Suprapubic skin (tissue), 4 donors: ENCODE measurements at places on chromosomes 1 and 21. TPM values are rescaled to one million over a fixed set of nuclear protein-coding genes. Genes with fewer than 3 reads are reported as not detected.

DNA sequence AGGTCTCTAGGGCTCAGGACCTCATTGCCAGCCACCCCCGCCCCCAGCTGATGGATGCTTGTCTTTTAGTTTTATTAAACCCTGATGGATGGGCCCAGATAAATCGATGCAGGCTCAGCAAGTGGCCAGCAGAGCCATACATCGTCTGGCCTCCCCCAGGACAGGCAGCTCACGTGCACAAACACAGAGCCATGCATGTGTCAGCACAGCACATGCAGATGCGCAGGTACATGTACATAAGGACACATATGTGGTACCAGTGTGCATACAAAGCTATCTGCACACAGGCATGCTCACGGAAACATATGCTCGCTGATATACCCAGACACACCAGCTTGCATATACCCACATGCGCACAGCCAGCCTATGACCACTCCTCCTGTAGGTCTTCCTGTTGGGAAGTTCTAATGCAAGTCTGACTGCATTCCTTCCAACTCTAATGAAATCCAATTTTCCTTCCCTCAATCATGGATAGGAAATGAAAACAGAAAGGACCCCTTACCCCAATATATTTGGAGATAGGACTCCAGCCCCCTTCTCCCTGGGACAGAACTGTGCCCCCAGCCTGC is 897 bp downstream of the COL16A1 start:
- peak overlapping the region; percentile 58 for H3K4me3 ChIP-seq
- H3K27ac ChIP-seq, result peak overlapping the region; percentile 78
- peaks cover 82% of the 10 kb centered on the region for H3K4me1 ChIP-seq
- peaks cover 6% of the 10 kb centered on the region for H3K27me3 ChIP-seq
- H3K36me3 ChIP-seq, result peaks cover 7% of the 10 kb centered on the region

DNA sequence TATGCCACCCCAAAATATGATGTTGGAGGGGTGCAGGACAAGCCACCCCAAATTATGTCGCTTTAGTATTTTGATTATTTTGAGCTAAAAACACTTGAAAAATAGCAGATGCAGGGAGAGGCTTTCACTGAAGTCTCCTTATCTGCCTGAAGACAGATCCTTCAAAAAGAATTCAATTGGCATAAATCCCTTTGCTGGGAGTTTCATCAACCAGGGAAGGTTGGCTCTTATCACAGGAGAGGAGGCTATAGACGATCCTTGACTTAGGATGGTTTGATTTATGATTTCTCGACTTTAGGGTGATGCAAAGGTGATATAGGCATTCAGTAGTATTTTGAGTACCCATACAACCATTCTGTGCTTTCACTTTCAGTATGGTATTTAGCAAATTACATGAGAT is 97.8 kb upstream of the CAMK1G start:
- DNase-seq, result no peak
- H3K36me3 ChIP-seq, result no peaks in the 10 kb centered on the region
- no peaks in the 10 kb centered on the region for H3K27me3 ChIP-seq
- H3K27ac ChIP-seq, result no peak overlapping the region
- peaks cover 7% of the 10 kb centered on the region for H3K4me1 ChIP-seq

GRCh38 chr1:23638188-23638619 is 53.4 kb upstream of the RPL11 start:
- H3K36me3 ChIP-seq, result no peaks in the 10 kb centered on the region
- no peak overlapping the region for H3K4me3 ChIP-seq
- no peaks in the 10 kb centered on the region for H3K27me3 ChIP-seq
- peak overlapping the region; percentile 47 for H3K27ac ChIP-seq

GRCh38 chr1:79353224-79353623 is 346.7 kb upstream of the ADGRL4 start:
- H3K4me3 ChIP-seq, result no peak overlapping the region
- H3K36me3 ChIP-seq, result no peaks in the 10 kb centered on the region
- H3K27me3 ChIP-seq, result no peaks in the 10 kb centered on the region
- H3K4me1 ChIP-seq, result no peaks in the 10 kb centered on the region

DNA sequence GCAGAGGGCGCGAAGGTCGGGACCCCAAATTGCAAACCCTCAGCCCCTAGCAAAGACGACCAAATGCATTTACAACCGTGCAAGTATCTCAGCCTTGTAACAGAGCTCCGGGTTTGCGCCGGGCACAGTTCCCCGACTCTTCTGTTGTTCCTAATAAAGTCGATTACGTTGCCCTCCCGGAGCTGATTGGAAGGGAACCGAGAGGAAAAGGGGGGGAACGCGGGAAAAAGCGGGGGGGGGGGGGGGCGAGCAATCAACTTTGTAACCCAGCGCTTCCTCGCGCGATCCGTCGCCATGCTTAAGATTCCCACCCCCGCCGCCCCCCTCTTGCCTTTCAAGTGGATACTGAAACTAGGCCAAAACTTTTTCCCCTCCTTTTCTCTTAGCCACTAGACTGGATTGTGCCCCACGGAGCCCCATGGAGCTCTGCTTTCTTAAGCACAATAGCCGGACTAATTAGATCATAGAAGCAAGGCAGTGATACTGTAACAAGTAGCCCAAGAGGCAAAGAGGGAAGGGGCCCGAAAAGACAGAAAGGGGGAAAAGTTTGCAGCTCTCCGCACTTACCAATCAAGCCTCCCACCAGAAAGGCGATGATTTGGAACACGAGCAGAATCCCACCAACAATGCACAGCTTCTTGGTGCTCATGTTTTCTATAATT is 565 bp downstream of the WLS start:
- H3K4me1 ChIP-seq, result peaks cover 42% of the 10 kb centered on the region
- peak; percentile 82 for DNase-seq
- H3K27me3 ChIP-seq, result no peaks in the 10 kb centered on the region

GRCh38 chr1:30807318-30808066 is 49.9 kb upstream of the LAPTM5 start:
- H3K4me3 ChIP-seq, result no peak overlapping the region
- no peaks in the 10 kb centered on the region for H3K36me3 ChIP-seq

- DNase-seq, result no peak
- H3K4me1 ChIP-seq, result no peaks in the 10 kb centered on the region
- H3K4me3 ChIP-seq, result no peak overlapping the region
- H3K27me3 ChIP-seq, result no peaks in the 10 kb centered on the region
- no peak overlapping the region for H3K27ac ChIP-seq
Observed at GRCh38 chr1:109649491-109649914, 6.4 kb upstream of the GSTM4 start.

GRCh38 chr1:50454911-50455310 is 31.7 kb upstream of the DMRTA2 start:
- H3K4me3 ChIP-seq, result no peak overlapping the region
- no peaks in the 10 kb centered on the region for H3K27me3 ChIP-seq
- no peak overlapping the region for H3K27ac ChIP-seq
- peaks cover 18% of the 10 kb centered on the region for H3K36me3 ChIP-seq

- no peak for DNase-seq
- H3K27ac ChIP-seq, result no peak overlapping the region
- no peaks in the 10 kb centered on the region for H3K27me3 ChIP-seq
- H3K4me3 ChIP-seq, result no peak overlapping the region
Observed at GRCh38 chr1:229106526-229107125, 164.3 kb upstream of the RAB4A start.

- peaks cover 47% of the 10 kb centered on the region for H3K36me3 ChIP-seq
- no peak overlapping the region for H3K27ac ChIP-seq
- H3K4me1 ChIP-seq, result no peaks in the 10 kb centered on the region
- H3K4me3 ChIP-seq, result no peak overlapping the region
- DNase-seq, result no peak
Observed at GRCh38 chr21:33619726-33620125, 21.8 kb downstream of the CRYZL1 start.

DNA sequence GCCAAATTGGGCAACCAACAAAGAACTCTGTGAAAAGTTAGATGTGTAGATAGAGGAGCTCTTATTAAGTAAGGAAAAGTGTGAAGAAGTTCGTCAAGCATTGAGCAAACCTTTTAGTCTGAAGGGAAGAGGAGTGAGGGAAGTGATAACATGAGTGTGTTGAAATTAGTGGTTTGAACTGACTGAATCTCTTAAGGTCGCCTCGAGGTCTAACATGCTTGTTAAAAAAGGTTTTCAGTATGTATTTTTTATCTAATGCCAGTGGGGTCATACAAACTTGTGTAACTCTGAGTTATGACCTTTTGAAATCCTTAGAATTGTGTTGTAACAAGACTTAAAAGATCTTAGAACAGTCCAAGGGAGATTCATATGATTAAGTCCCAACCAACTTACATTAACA is 34.1 kb downstream of the SOAT1 start:
- no peaks in the 10 kb centered on the region for H3K27me3 ChIP-seq
- H3K36me3 ChIP-seq, result no peaks in the 10 kb centered on the region
- H3K27ac ChIP-seq, result no peak overlapping the region
- no peak for DNase-seq

DNA sequence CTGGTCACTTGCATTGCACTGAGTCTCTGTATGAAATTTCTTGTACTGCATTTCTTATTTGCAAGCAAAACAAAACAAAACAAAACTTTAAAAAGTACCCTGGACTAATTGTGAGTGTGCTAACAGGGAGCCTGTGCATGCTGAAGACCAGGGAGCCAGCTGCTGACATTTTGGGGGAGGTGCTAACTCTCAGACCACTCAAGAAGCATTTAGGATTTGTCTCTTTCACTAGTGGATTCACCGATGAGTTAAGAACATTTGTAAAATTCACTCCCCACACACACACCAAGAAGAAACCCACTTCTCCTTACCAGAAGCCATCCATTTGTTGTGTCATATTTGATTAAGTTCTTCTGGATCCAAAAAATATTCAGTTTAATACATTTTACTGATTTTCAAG is 95.7 kb upstream of the C1orf105 start:
- peaks cover 44% of the 10 kb centered on the region for H3K4me1 ChIP-seq
- no peaks in the 10 kb centered on the region for H3K27me3 ChIP-seq
- DNase-seq, result no peak
- no peaks in the 10 kb centered on the region for H3K36me3 ChIP-seq

GRCh38 chr1:221965252-221965651 is 223.4 kb upstream of the DUSP10 start:
- H3K36me3 ChIP-seq, result no peaks in the 10 kb centered on the region
- DNase-seq, result no peak
- H3K27me3 ChIP-seq, result no peaks in the 10 kb centered on the region

DNA sequence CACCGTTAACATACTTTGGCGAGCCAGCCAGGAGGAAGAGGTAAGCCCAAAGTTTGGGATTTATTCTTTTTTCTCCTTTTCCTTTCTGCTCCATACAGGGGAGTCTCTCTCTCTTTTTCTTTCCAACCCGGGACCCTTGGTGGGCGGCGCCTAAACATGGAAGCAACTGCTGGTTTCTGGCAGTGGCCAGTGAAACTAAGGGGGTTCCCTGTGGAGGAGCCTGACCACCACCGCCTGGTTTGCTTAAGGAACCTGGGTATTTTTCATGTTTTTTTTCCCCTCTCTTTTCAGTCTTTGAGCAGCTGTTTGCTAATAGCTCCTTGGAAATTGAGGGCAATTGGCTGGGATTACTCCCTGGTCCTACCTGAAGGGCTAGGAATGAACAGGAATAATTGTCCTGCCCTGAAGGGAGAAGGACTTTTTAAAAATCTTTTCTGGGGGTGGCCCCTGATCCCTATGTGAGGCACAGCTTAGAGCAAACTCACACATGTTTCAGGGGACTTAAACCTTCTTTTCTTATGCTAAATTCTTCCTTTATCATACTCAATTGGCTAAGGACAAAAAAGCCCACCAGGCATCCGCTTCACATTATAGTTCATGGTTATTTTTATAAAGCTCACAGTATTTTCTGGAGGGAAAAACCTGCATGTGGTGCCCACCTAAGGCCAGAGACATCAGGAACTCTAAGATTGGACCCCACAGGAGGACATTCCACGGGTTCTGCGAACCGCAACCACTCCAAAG is 61.3 kb upstream of the PLD5 start:
- no peak overlapping the region for H3K27ac ChIP-seq
- no peaks in the 10 kb centered on the region for H3K4me1 ChIP-seq
- no peaks in the 10 kb centered on the region for H3K27me3 ChIP-seq
- H3K4me3 ChIP-seq, result no peak overlapping the region
- no peaks in the 10 kb centered on the region for H3K36me3 ChIP-seq
- DNase-seq, result no peak

DNA sequence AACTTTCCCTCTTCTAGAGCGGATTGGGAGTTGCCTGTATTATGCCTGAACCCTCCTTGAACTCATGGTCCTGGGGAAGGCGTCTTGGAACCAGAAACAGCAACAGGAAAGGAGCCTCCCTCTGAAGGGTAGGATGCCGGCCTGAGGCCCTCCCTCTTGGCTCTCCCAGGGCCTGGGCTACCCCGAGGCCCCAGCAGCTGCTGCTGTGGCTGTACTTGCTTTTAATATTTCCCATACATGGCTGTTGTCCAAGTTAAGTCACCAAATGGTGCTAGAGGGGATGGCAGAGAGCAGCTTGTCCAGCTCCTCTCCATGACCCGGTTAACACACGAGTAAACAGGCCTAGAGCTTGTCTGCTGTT is 10.5 kb downstream of the CHRNB2 start:
- no peaks in the 10 kb centered on the region for H3K27me3 ChIP-seq
- H3K27ac ChIP-seq, result no peak overlapping the region
- peaks cover 53% of the 10 kb centered on the region for H3K36me3 ChIP-seq
- H3K4me3 ChIP-seq, result no peak overlapping the region
- H3K4me1 ChIP-seq, result peaks cover 9% of the 10 kb centered on the region

- no peak overlapping the region for H3K4me3 ChIP-seq
- no peaks in the 10 kb centered on the region for H3K36me3 ChIP-seq
- no peak for DNase-seq
- no peak overlapping the region for H3K27ac ChIP-seq
- H3K27me3 ChIP-seq, result no peaks in the 10 kb centered on the region
- peaks cover 55% of the 10 kb centered on the region for H3K4me1 ChIP-seq
Observed at GRCh38 chr21:44998086-44998620, 58.3 kb downstream of the SLX9 start.

DNA sequence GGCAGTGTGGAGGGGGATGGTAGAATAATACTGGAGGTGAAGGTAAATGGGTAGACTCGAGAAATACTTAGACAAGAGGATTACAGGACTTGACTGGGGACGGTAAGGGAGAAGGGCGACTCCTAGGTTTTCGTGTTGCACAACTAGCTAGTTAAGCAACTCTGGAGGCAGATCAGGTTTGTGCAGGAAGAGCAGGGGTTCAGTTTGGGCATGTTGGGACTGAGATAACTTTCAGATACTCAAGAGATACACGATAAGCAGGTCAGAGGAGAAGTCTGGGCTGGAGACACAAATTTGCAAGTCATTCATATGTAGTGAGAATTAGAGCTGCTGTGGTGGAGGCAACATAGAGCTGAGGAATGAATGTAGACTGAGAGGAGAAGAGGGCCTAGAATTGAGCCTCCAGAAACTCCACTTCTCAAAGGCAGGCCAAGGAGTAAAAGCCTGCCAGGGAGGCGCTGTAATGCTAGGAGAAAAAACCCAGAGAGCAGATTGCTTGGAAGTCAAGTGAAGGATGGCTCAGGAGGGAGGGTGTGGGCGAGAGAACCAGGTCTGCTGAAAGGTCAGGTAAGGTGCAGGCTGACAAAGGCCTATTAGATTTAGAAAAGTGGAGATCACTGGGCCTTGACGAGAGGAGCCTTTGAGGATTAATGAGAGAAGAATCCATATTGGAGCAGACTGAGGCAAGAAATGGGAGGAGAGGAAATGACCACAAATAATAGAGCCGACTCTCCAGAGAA is 20.8 kb downstream of the MAB21L3 start:
- DNase-seq, result no peak
- peak overlapping the region; percentile 31 for H3K27ac ChIP-seq
- no peaks in the 10 kb centered on the region for H3K27me3 ChIP-seq

GRCh38 chr1:52707927-52708655 is 9.9 kb upstream of the COA7 start:
- no peak for DNase-seq
- H3K4me1 ChIP-seq, result peaks cover 6% of the 10 kb centered on the region

EFHD2 gene
- 50.4 TPM for total RNA-seq

S100A1 gene
- total RNA-seq, result 17.9 TPM

ELAPOR1 gene
- total RNA-seq, result 84.8 TPM

MYBPHL gene
- not detected for total RNA-seq

SPRR2G gene
- total RNA-seq, result 10.7 TPM

DMRTB1 gene
- total RNA-seq, result not detected

SPOCD1 gene
- total RNA-seq, result not detected

RNU1-4 gene
- under 0.01 TPM for total RNA-seq

NR1I3 gene
- not detected for total RNA-seq

TARBP1 gene
- total RNA-seq, result 21.1 TPM
